Head of caudate nucleus (tissue), 42 donors: ENCODE measurements at places on chromosomes 7 and 10.
A peak's percentile ranks its signal among the peaks of the same experiment; 100 is the strongest.

GRCh38 chr7:24834128-24834798 is 77.0 kb upstream of the GSDME start:
- DNase-seq: peak; percentile 21

- no peak for DNase-seq
Observed at GRCh38 chr10:51876503-51876902, 177.1 kb upstream of the CSTF2T start.

DNA sequence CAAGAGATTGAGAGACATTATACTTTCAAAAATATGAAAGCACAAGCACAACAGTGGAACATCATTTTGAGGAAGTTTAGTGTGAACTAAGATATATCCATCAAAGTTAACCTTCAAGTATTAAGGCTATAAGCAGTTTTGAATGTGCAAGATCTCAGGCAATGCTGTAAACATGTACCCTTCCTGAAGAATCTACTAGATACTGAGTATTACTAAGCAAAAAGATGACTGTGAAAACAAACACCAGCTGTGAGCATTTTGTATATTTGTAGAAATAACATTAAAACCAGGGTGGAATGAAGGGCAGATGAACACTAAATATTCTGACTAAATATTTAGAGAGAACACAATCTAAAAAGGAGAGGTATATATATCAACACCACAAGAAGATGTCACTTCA is 41.3 kb upstream of the ADRA2A start:
- DNase-seq: no peak

DNA sequence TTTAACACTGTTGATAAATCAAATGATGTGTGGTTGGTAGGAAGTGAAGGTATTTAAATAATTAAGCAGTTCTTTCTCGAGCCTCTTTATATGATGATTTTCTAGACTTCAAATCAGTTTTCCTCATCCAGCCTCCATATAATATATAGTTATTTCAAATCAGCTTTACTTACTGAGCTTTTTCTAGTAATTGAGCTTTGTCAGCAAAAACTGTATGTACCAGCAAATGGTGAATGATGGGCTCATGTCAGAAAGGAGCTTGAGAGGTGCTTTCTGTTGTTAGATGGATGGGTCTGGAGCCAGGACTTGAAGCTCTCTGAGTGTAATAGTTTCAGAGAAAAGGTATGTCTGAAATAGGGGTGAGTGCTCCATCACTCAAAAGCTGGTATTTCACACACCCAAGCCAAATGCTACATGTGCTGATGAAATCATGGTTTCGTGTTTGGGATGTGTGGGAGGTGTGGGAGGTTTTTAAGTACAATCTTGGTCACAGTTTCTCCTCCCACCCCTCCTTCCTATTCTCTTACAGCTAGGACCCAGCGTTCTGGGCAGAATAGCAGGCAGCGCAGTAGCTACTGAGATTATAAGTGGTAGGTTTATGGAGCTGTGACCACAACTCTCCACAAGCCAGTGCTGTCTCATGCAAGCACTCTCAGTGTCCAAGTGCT is 55.8 kb downstream of the LRMDA start:
- no peak for DNase-seq

GRCh38 chr7:69635555-69636185 is 37.4 kb downstream of the AUTS2 start:
- peak; percentile 39 for DNase-seq

- peak; percentile 41 for DNase-seq
Observed at GRCh38 chr7:73446682-73447081, 13.1 kb downstream of the FZD9 start.

- DNase-seq: no peak
Observed at GRCh38 chr10:87799860-87800259, 18.2 kb downstream of the ATAD1 start.

- DNase-seq: no peak
Observed at GRCh38 chr10:35058134-35058533, 32.0 kb downstream of the CUL2 start.

DNA sequence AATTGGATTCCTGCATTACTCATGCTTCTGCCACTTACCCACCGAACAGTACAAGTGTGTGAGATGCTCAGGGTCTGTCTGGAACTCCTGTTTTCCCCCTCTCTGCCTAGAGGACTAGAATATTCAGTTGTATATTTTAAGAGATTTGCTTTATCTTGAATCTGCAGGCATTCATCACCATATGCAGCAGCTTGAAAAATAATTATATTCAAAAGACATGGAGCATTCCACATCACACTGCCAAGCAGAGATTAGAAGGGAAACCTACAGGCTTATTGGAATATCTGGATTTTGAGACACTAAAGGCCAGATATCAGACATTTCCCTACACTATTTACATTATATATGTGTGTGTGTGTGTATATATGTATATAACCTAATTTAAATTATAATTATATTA is 382.8 kb upstream of the POM121L12 start:
- no peak for DNase-seq

DNA sequence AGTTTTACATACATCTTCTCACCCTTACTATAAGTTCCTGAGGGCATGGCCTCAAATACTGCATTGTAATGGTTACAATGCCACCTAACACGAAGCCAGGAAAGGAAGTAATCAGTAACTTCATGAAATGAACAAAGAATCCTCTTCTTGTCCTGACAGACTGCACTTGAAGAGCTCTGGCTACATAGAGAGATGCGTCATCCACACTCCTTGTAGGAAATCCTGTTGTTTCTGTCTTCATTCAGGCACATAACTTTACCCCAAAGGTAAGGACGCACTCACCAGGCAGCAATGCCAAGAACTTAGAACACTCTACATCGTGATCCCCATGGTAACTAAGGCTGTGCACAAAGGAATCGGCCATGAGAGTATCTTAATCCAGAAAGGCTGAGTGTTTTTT is 80.3 kb upstream of the ARID5B start:
- no peak for DNase-seq

GRCh38 chr7:102424129-102424551 is 9.2 kb upstream of the ORAI2 start:
- no peak for DNase-seq

GRCh38 chr7:107322015-107322414 is 147.8 kb upstream of the GPR22 start:
- DNase-seq: no peak

DNA sequence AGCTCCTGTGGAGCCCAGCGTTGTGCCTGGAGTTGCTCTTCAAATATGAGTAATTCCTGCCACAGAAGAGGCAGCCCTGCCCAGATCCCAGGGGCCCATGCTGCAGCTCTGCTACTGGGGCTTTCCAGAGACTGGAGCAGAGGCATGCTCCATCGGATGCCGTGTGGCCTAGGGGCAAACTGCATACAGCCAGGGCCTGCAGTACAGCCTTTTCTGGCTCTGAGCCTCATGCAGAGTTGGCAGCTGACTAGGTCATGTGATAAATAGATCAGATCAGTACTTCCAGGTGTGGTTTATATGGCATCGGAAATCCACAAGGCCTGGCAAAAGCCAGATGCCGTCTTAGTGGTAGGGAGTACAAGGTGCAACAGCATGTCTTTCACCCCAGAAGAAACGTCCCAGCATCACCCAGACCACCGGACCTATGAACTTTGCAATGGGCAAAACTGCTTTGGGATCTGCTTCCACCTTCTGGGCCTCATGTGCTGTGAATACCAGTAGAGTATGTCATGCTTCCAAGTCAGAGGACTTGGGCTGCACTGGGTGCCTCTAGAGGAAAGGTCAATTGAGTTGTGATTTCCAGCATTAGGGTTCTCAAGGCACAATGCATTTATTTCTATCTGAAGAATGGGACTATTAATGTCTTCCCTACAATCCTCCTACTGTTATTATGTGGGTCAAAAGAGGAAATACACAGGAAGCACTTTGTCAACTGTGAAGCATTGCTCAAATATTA is 250.7 kb upstream of the ZNF32 start:
- DNase-seq: no peak

GRCh38 chr10:113872139-113873030 is 17.9 kb downstream of the NHLRC2 start:
- DNase-seq: no peak

DNA sequence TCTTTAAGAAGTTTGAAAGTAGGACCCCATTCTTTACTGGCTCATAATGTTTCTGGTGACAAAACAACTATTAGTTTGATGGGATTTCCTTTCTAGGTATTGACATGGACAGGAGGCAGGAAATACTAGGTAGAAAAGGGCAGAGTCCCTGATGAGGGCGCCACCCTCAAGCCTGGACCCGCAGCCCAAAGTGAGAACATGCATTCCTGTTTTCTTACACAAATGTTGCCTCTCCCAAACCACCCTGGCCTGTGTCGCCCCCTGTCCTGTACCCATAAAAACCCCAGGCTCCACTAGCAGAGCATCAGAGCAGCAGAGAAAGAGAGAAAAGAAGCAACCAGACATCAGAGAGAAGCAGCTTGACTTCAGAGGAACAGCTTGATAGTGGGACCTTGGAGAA is 1055.2 kb upstream of the POT1 start:
- no peak for DNase-seq

- peak; percentile 37 for DNase-seq
Observed at GRCh38 chr10:113704637-113705343, 25.1 kb downstream of the CASP7 start.

DNA sequence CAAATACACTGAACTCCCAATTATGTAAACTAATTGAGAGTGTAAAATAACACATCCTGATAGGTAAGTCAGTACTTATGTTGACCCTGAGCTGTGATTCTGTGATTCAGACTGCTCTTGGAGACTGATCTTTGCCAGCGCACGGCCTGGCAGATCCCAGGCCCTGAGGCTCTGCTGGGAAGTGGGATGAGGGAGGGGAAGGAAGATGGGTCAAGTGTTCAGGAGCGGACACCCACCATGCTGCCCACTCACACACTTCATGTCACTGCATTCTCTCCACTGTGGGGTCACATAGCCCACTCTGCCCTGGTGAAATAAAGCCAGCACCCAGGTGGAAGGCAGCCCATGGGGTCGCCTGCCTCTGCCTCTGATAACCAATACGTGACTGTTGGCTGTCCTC is 226.2 kb downstream of the TNS3 start:
- no peak for DNase-seq

- DNase-seq: no peak
Observed at GRCh38 chr7:33982425-33982786, 77.1 kb downstream of the BMPER start.

GRCh38 chr7:37536706-37537105 is 88.0 kb upstream of the ELMO1 start:
- no peak for DNase-seq

DNA sequence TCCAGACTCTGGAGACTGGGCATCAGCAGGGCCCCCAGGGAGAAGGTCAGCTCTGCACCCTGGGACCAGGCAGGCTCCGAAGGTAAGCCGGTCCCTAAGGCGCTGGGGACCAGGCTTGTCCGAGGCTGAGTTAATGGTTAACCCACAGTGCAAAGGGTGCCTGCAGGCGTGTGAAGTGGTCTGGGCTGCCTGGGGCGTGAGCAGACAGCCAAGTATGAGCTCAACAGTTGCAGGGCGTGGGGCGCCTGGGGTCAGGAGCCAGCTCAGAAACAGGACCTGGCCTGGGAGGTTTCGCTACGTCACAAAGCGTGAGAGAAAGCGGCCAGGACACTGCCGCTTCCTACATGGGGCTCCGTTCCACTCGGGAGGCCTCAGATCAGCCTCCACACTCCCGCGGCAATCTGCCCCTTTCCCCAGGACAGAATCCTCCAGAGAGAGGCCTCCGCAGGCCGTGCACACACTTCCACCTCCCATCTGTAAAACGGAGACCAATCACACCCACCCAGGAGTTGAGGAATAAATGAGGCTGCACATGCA is 16.0 kb downstream of the PDGFA start:
- no peak for DNase-seq

DNA sequence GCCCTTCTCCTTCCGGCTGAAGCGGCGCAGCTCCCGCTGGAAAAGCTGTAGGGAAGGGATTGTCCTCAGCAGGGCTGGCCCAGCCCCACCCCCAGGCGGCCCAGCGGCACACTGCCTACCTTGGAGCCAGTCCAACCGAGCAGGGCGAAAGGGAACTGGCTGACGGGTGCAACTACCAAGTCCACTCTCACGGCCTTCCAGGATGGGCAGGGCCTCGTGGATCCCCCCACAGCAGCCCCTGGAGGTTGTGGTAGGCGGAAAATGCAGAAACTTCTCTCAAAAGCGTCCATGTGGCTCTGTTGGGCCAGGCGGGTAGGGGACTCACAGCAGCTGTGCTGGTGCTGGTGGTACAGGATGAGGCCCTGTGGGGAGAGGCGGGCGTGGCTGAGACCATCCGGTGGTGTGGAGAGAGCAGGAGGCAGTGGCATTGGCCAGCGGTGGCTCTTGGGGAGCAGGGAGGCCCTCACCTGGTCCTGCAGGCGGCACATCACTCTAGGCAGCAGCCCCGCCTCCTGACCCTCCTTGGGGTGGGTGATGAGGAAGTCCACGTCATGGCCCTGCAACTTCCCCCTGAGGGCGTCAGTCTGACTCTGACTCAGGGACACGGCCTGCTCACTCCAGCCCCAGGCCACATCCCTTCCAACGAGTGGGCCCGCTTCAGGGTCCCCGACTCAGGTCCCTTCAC is 8.4 kb upstream of the PGAM2 start:
- DNase-seq: peak; percentile 88

GRCh38 chr7:117757440-117757839 is 115.8 kb downstream of the CTTNBP2 start:
- no peak for DNase-seq

DNA sequence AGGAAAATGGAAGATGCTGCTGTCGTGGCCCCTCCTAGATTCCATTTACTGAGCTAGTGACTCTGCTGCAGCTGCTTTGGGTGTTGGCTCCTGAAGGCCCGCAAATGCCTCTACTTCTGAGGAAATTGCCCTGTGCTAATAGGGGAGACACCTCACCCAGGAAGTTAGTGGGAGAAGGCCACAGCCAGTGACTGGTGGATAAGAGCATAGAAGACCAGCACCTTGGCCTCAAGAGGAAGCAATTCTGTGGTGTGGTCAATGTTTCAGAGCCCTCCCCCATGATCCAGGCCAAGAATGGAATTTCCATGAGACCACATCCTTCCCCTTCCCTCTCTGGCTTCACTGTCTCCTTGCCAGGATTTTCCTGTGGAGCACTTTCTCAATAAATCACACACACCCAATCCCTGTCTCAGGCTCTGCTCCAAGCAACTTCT is 25.0 kb upstream of the FZD1 start:
- no peak for DNase-seq

DNA sequence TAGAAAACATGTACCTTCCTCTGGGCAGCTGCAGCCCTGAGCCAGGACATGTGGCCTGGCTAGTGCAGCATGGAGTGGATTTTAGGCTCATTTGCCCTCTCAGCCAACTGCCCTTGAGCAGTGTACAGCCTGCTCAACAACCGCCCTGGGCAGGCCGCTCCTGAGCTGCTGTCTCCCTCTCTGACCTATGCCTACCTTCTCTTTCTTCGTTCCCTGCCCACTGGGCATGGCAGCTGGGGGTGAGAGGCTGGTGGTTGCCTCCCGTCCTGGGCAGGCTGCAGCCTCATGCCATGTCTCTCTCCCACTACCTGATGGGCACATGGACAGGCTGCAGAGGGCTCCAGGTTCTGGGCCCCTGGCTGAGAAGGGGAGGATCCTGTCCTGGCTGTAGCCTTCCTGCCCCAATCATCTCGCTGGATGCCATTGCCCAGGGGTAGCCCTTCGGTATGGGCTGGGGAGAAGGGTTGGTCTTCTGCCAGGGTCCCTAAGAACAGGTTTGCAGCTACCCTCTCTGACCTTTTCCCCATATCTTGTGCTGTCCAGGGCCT is 97.3 kb downstream of the NEURL1 start:
- no peak for DNase-seq

GRCh38 chr7:127754457-127754856 is 102.5 kb downstream of the SND1 start:
- no peak for DNase-seq
